Stimulated activated CD4-positive, alpha-beta T cell treated with anti-CD3 and anti-CD28 coated beads, Interleukin-4, amount 100 ng/mL, for 1 hour (primary cell): ENCODE measurements at places on chromosomes 2 and 18.

DNA sequence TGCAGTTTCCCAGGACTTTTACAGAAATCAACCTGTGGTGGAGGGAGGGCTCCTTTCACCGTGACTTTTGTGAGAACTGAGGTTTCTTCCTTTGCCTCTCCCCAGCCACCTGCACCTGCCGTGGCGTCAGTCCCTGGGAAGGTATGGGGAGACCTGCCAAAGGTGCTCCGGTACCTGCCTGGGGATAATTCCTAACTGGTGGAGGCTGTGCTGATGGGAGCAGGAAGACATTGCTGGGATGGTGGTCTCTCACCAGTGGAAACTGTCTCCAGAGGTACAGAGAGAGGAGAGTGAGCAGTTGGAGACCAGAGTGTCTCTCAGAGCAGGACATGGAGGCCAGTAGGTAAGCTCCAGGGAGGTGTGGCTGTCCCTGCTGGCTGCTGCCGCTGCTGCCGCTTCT is 52.6 kb downstream of the CIB4 start:
- no peak for DNase-seq

- DNase-seq, result no peak
Measured at GRCh38 chr18:56019908-56020307, 431.9 kb upstream of the TCF4 start.

- DNase-seq, result no peak
Measured at GRCh38 chr2:144213797-144214196, 306.1 kb downstream of the ZEB2 start.

GRCh38 chr2:215958257-215958656 is 55.1 kb downstream of the MREG start:
- no peak for DNase-seq

DNA sequence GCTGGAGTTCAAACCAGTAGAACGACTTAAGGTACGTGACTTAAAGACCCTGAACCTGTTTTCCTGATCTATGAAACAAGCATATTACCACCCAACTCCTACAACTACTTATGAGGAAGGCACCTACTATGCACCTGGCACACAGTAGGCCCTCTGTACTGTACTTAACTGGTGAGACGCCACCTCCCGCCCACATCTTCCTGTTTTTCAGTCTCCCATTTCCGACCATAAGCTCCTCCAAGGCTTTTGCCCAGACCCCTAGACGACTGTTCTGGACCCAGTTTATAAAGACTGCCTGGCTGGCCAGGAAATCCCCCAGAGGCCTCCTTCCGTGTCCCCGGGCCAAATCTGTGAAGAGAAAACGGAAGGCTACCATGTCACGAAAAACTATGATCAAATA is 1.5 kb downstream of the GALNT14 start:
- no peak for DNase-seq

DNA sequence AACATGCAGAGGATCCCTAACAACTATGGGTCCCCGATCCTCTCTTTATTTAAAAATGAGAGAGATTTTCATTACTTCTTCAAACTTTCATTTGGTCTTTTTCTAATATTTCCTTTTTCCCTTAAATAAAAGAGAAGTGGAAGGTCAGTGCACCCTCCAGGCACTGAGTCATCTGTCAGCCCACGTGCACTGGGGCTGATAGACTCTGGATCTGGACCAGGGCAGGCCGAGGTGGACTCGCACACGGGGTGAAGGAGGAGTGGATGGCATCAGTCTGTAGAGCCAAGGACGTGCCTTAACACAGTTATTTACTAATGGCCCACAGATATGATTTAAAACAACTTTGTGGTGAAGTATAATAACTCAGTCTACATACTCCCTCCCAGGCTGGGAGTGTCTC is 214.4 kb upstream of the TMEM200C start:
- no peak for DNase-seq

GRCh38 chr2:231263118-231263831 is 64.8 kb downstream of the ARMC9 start:
- no peak for DNase-seq

GRCh38 chr18:13581496-13582177 is 144.7 kb downstream of the FAM210A start:
- DNase-seq, result no peak

- DNase-seq, result no peak
Measured at GRCh38 chr2:219547621-219548020, 3.8 kb downstream of the TMEM198 start.

GRCh38 chr2:16302431-16303272 is 362.3 kb downstream of the MYCN start:
- DNase-seq, result no peak

- DNase-seq, result no peak
Measured at GRCh38 chr2:58130238-58130637, 83.6 kb downstream of the VRK2 start.

GRCh38 chr2:121513597-121514333 is 16.9 kb upstream of the RNU4ATAC start:
- DNase-seq, result no peak

- no peak for DNase-seq
Measured at GRCh38 chr2:39837856-39838453, 58.9 kb upstream of the THUMPD2 start.

- no peak for DNase-seq
Measured at GRCh38 chr2:225894236-225894980, 494.9 kb downstream of the NYAP2 start.

DNA sequence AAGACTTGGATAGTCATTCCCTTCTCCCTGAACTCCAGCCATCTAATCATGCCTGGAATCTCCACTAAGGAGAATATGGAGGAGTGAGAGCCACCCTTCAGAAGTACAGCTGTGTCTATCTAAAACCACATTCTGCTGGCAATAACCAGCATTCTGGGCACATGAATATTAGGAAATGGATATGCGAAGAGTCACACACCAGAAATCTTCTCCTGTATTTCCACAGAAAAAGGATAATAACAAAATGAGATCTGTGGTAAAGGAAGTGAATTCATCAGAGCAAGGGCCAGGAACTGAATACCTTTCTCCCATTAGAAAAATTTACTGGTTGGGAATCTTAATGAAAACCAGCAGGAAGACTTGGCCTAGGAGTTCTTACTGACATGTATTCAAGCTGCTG is 218.8 kb downstream of the SCG2 start:
- no peak for DNase-seq

GRCh38 chr2:170113168-170113894 is 64.6 kb upstream of the MYO3B start:
- DNase-seq, result no peak

DNA sequence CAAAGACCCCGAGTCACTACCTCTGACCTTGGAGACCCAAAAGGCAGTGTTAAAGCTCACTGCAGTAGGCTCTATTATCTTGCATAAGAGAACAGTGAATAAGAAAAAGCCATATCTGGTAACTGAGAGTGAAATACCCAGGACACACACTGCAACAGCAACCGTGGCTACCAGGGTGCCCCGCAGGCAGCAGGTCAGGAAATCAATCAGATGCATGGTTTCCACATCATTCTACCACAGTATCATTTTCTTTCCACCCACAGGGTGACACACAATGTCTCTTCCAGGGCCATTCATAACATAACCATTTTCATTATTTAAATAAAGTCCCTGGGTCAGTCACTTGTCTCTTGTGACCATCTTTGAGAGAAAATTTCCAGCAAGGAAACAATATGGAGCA is 131.3 kb downstream of the CCBE1 start:
- no peak for DNase-seq

GRCh38 chr2:26299471-26300101 is 46.4 kb upstream of the SELENOI start:
- DNase-seq, result peak; percentile 16

- DNase-seq, result no peak
Measured at GRCh38 chr2:120798567-120799247, 63.0 kb downstream of the GLI2 start.

- DNase-seq, result no peak
Measured at GRCh38 chr2:170514140-170514539, 201.0 kb upstream of the SP5 start.

DNA sequence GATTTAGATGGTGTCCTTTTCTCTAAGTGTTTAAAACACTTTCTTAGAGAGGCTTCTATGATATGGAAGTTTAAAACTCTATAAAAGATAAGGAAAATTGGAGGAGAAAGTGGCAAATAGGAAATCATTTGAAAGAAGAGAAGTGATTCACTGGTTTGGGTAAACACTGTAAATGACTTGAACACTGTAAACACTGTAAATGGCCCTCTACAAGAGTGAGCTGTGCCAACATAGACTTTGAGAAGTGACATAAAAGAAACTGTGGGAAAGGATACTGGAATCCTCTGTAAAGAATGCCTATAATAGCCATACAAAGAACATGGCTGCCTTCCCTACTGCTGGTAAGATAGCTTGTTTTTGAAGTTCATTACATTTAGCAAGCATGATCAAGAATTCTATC is 210.9 kb upstream of the SIX3 start:
- DNase-seq, result no peak

GRCh38 chr2:222608081-222608480 is 47.8 kb downstream of the FARSB start:
- DNase-seq, result no peak

DNA sequence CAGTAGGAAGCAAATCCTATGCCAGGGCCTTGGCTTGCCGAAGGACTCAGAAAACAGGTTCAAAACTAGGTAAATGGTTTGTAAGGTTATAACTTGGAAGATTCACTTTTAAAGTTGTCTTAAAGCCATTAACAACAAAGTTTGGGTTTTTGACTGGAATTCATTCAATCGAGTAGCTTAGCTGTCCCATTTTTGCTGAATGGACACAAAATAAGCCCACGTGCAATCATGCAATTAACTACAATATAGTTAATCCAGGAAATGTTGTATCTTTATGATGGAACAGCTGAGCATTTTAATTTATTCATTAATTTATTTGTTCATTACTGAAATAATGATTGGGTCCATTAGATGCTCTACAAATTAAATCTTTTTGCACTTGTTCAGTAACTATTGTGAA is 18.3 kb upstream of the APCDD1 start:
- no peak for DNase-seq

- peak; percentile 47 for DNase-seq
Measured at GRCh38 chr2:152716805-152717227, 445 bp downstream of the PRPF40A start.

DNA sequence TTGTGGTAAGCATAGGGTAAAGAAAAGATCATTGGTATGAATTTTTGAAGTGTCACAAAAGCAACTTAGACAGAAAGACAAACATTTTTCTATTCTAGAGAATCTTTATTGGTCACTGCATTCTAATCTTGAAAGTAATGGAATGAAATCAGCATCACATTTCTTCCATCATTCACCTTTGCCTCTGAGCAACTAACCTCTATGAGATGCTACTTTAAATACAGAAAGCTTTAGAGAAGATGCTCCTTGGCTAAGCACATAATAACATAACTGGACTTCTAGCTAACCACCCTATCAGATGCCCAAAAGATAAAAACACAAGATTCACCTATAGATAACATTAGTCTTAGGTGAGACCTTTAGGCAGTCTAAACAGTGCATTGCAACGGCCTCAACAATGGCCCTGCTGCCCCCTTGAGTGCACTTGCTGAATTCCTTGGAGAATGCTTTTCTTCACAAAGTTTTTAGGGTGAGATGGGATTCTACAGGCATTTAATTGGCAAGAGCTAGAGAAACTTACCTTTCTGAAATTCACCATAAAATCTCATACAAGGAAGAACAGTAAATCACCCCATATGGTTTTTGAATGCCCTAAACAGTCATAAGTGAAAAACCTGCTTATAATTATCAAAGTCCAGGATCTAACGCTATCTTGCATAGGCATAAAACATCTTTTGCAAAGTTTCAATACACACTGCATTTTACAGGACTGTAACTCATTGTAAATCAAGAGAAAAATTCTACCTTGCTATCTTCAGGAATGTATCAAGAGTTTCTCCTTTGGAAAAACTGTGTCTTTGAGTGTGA is 791.3 kb upstream of the CHAC2 start:
- no peak for DNase-seq

- no peak for DNase-seq
Measured at GRCh38 chr18:39415471-39415870, 1849.9 kb upstream of the CELF4 start.

- no peak for DNase-seq
Measured at GRCh38 chr18:48017635-48018034, 87.2 kb upstream of the SMAD2 start.

GRCh38 chr2:95305380-95306061 is 8.4 kb downstream of the KCNIP3 start:
- DNase-seq, result no peak

GRCh38 chr18:54203914-54204313 is 20.6 kb downstream of the MBD2 start:
- no peak for DNase-seq

DNA sequence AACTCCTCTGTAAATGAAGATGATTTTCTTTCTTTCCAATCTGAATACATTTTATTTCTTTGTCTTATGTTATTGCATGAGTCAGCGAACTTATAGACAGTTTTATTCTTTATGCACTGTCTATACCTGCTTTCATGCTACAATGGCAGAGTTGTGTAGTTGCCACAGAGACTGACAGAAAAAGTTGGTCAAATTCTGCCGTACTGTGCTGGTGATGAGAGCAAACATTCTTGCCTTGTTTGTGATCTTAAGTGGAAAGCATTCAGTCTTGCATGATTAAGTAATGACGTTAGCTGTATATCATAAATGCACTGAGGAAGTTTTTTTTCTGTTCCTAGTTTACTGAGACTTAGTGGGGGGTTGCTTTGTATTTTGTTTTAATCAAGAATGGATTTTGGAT is 32.9 kb downstream of the ZC3H15 start:
- no peak for DNase-seq

DNA sequence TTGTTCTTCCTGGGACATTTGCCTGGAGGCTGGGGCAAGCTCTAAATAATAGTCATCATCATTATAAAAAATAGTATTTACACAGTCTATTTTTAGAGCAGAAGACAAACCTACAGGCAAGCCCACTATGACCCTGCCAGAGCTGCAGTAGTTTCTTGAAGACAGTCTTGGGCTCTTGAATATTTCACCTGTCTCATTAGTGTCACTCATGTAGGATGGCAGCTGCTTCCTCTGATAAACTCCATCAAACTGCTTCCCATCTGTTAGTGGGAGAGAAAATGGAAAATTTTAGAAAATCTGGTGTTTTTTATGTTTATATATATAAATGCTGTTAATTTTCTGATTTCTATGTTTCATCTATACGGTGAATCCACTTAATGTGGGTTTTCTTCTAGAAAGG is 8.5 kb upstream of the CYRIA start:
- no peak for DNase-seq

GRCh38 chr2:239235311-239235710 is 165.5 kb downstream of the HDAC4 start:
- DNase-seq, result no peak
